ENCODE measurements at places on chromosomes 11 and 22. TPM values are rescaled to one million over a fixed set of nuclear protein-coding genes. Genes with fewer than 3 reads are reported as not detected.

- H3K4me1 ChIP-seq = no peaks in the 10 kb centered on the region
- no peak overlapping the region for H3K27ac ChIP-seq
- H3K36me3 ChIP-seq = no peaks in the 10 kb centered on the region
Observed at GRCh38 chr22:46112405-46112804, 37.9 kb upstream of the PPARA start.

GRCh38 chr22:18111759-18112330 is 1.2 kb downstream of the TUBA8 start:
- no peaks in the 10 kb centered on the region for H3K36me3 ChIP-seq
- H3K4me1 ChIP-seq = no peaks in the 10 kb centered on the region
- H3K27me3 ChIP-seq = peaks cover 10% of the 10 kb centered on the region
- DNase-seq = no peak
- no peak overlapping the region for H3K4me3 ChIP-seq
- H3K27ac ChIP-seq = no peak overlapping the region

GRCh38 chr11:37926772-37927171 is 1328.7 kb upstream of the RAG2 start:
- no peak for DNase-seq
- no peaks in the 10 kb centered on the region for H3K4me1 ChIP-seq
- no peaks in the 10 kb centered on the region for H3K36me3 ChIP-seq
- no peaks in the 10 kb centered on the region for H3K27me3 ChIP-seq

DNA sequence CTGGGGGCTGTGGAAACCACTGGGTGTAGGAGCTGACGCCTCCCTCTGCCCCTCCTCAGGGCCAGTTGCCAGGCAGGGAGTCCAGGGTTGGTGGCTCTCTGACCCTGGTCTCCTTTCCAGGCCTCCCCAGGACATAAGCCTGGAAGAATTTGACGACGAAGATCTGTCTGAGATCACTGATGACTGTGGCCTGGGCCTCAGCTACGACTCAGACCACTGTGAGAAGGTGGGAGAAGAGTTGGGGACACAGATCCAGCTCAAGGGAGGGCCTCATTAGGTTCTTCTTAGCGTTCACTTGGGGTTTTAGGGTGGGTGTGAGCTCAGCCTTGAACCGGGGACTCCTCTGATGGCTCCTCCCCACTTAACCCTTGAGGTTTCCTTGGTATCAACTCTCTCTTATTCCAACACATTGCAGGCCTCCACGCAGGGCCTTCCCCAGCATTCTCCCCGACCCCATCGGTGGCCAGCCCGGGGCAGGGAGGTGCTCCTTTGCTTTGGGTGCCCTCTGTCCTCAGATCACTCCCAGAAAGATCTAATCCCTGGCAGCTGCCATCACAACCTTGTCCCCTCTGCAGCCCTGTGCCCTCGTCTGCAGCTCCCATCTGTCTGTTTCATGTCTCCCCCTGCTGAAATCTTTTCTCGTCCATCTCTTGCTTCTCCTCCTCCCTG is 1.2 kb downstream of the MAPK8IP2 start:
- H3K27ac ChIP-seq = no peak overlapping the region
- H3K4me1 ChIP-seq = no peaks in the 10 kb centered on the region
- no peaks in the 10 kb centered on the region for H3K36me3 ChIP-seq
- DNase-seq = no peak
- peak overlapping the region; percentile 55 for H3K4me3 ChIP-seq
- H3K27me3 ChIP-seq = peaks cover 4% of the 10 kb centered on the region

- H3K4me3 ChIP-seq = no peak overlapping the region
- peak; percentile 59 for DNase-seq
- no peaks in the 10 kb centered on the region for H3K36me3 ChIP-seq
Observed at GRCh38 chr11:106585061-106585460, 433.2 kb downstream of the GUCY1A2 start.

DNA sequence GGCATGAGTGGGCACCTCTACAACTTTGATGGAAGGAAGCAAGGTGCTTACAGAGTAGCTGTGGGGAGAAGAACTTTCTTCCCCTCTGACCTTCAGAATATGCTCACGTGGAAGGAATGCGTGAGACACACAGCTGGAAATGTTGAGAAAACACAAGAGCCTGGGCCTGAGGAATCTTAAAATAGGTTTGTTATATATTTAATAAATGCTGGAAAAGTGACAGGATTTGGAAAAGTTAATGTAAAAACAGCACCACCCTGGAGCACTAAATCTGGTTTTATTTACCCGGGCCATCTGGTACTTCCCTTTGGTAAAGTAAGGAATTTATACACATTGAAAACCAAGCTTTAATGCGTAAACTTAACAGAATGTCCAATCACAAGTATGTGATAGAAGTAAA is 14.0 kb upstream of the AMPD3 start:
- no peaks in the 10 kb centered on the region for H3K27me3 ChIP-seq
- no peaks in the 10 kb centered on the region for H3K4me1 ChIP-seq
- DNase-seq = no peak
- no peaks in the 10 kb centered on the region for H3K36me3 ChIP-seq
- H3K27ac ChIP-seq = no peak overlapping the region

DNA sequence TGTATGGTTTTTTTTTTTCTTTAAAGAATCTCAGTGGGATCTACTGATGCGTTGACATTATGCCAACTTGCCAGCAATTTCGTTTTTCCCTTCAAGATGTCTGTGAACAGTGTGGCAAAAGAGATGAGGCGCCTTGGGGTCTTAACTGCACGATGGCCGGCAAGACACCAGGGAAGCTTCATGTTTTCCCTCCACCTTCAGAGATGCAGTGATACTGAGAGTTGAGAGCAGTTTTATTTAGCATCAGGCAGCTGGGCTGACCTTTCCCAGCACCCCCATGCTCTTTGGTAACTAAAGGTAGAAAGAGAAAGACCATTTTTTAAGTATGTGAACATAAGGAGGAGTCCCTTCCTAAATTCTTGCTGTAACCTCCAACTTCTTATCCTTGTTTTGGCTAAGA is 11.7 kb upstream of the GRIK4 start:
- H3K27ac ChIP-seq = no peak overlapping the region
- no peak for DNase-seq
- peaks cover 15% of the 10 kb centered on the region for H3K4me1 ChIP-seq
- no peaks in the 10 kb centered on the region for H3K27me3 ChIP-seq
- H3K4me3 ChIP-seq = no peak overlapping the region

DNA sequence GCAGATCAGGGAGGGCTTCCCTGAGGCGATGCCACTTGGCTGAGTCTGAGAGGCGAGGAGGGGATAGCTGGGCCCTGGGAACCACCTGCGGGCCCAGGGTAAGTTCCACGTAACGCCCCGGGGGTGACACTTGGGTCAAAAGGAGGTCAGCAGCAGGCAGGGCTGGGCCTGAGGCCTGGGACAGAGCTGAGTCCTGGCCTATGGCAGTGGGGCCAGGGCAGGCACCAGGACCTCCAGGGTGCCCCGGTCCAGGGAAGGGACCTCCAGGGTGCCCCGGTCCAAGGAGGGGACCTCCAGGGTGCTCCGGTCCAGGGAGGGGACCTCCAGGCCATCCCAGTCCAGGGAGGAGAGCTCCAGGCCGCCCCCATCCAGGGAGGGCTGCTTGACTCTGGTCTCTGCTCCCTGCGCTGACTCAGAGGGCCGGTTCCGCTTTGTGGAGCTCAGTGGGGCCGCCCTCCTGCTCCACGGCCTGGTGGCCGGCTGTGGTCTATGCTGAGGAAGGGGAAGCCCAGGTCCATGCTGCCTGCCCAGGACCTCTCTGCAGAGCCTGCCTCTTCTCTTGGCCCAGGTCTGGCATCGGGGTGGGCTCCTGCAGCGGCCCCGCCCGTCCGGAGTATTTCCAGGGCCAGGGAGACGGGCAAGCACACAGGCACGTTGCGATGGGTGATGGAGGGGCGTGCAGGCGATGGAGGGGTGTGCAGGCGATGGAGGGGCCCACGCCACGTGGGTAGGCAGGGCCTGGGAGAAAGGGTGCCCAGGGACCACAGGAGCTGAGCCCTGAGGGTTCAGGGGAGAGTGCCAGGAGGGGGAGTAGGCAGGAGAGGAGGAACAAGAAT is 19.5 kb upstream of the WNT7B start:
- no peaks in the 10 kb centered on the region for H3K4me1 ChIP-seq
- H3K36me3 ChIP-seq = peaks cover 3% of the 10 kb centered on the region
- no peak overlapping the region for H3K27ac ChIP-seq
- H3K27me3 ChIP-seq = no peaks in the 10 kb centered on the region
- no peak overlapping the region for H3K4me3 ChIP-seq

DNA sequence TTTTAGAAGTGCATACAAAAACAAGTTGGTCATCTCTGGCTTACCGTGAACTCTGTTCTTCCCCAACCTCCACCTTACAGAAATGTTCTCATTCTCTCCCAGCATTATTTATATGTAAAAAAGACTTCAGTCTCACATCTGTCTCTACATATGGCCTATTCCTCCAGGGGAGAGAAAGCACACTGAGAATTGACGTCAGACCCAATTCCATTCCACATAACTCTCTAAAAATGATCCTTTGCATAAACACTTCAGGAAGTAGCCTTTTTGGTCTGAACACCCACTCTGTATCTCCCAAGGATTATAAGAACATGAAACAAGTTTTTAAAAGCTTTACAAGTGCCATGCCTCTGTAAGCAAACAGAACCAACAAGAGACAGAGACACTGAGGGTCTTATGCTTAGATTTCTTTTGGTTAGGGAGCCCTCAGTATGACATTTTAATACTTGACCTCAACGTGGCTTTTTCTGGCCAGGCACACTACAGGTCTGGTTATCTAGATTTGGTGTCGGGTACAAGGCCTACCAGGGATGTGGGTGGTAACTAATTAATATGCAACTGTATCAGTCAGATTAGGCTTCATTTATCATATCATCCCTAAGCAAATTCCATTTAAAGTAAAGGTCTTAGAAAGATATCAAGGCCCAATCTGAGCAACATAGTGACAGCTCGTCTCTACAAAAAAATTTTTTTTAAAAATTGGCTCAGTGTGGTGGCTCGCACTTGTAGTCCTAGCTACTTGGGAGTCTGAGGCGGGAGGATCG is 48.5 kb upstream of the PPP2R1B start:
- H3K36me3 ChIP-seq = no peaks in the 10 kb centered on the region
- H3K4me1 ChIP-seq = no peaks in the 10 kb centered on the region
- no peak overlapping the region for H3K27ac ChIP-seq
- DNase-seq = no peak
- H3K4me3 ChIP-seq = no peak overlapping the region
- no peaks in the 10 kb centered on the region for H3K27me3 ChIP-seq

DNA sequence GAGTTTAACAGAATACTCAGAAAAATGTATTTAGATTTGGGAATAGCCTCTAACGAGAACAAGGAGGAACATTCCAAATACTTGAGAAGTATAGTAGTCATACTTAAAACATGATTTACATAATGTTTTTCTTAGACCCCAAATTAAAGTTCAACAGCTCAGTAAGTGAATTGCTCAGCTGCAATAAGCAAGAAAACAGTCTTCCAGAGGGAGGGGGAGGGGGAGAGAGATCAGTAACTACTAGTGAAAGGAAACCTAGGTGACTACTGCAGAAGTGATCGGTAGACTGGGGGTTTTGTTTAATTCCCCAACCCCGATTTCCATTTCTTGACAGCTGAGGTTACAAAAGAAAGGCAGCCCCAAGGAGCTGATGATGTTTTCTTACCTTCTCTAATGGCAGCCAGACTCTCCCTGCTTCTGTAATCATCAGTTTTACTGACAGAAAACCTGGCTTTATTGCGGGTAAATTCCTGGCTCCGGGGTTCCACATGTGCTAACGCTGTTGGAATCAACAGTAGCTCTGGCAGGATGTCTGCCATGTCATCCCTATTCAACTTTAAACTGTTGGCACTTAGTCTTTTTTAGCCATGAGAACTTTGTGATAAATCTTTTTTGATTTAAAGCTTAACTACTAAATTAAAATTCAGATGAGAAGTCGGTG is 82.4 kb upstream of the BIRC3 start:
- H3K4me3 ChIP-seq = no peak overlapping the region
- H3K27me3 ChIP-seq = no peaks in the 10 kb centered on the region
- H3K27ac ChIP-seq = no peak overlapping the region
- no peaks in the 10 kb centered on the region for H3K36me3 ChIP-seq
- H3K4me1 ChIP-seq = no peaks in the 10 kb centered on the region

GRCh38 chr11:43918662-43919061 is 23.8 kb upstream of the C11orf96 start:
- H3K36me3 ChIP-seq = peaks cover 15% of the 10 kb centered on the region
- DNase-seq = no peak
- no peak overlapping the region for H3K27ac ChIP-seq
- no peak overlapping the region for H3K4me3 ChIP-seq
- H3K4me1 ChIP-seq = peaks cover 5% of the 10 kb centered on the region

- H3K27me3 ChIP-seq = no peaks in the 10 kb centered on the region
- peak overlapping the region; percentile 79 for H3K4me3 ChIP-seq
- peaks cover 10% of the 10 kb centered on the region for H3K36me3 ChIP-seq
- DNase-seq = no peak
Observed at GRCh38 chr22:45240104-45240809, 437 bp downstream of the KIAA0930 start.

DNA sequence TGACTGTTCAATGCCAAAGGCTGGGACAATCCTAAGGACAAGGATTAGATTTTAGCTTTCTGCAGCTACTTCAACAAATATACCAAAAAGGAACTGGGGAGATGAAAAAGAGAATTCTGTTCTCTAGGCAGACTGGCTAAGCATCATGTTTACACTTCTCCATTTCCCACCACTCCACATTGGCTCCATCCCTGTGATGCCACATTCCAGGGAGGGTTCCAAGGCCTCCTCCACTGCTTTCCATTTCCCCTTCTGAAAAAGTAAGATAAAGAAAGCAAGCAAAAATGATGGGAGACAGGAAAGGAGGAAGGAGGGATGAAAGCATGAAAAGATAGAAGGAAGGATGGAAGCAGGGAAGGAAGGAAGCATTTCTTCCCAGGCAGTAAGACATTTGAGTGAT is 315.8 kb downstream of the BLID start:
- no peak for DNase-seq
- H3K36me3 ChIP-seq = peaks cover 27% of the 10 kb centered on the region
- peak overlapping the region; percentile 63 for H3K4me3 ChIP-seq
- peaks cover 12% of the 10 kb centered on the region for H3K4me1 ChIP-seq
- H3K27ac ChIP-seq = peak overlapping the region; percentile 94

DNA sequence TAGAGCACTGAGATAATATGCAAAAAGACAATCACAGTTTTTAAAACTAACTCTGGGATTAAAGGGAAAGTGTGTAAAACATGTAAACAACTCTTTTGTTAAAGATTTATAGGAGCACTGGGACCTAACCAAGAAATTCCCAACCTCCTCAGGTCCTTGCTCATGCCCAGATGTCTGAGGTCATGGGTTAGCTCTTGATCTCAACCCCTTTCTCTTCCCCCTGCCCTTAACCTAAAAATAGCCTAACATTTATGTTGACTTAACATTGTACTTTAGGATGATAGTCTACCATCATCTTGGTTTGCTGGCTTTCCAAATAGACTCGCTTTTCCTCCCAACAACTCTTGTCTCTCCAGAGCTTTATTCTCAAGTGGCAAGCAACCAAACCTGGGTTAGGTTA is 258.2 kb upstream of the FAT3 start:
- no peak for DNase-seq
- H3K36me3 ChIP-seq = no peaks in the 10 kb centered on the region
- no peak overlapping the region for H3K27ac ChIP-seq
- no peaks in the 10 kb centered on the region for H3K27me3 ChIP-seq
- H3K4me3 ChIP-seq = no peak overlapping the region

CATSPER1 gene
- total RNA-seq = not detected

CRYBB3 gene
- total RNA-seq = 0.39 TPM

DESI1 gene
- total RNA-seq = 30.2 TPM

RSF1 gene
- 82.6 TPM for total RNA-seq

PRODH gene
- 54.3 TPM for total RNA-seq

TSPAN18 gene
- total RNA-seq = 25.3 TPM

SLC22A8 gene
- total RNA-seq = not detected

All from H9 (cell line).